ENCODE measurements at places on chromosomes 5 and 9. TPM values are rescaled to one million over a fixed set of nuclear protein-coding genes. Genes with fewer than 3 reads are reported as not detected.

Gene MRRF
- total RNA-seq, result 26.3 TPM

Gene GFI1B
- total RNA-seq, result 1.3 TPM

Gene ACSL6
- 1.5 TPM for total RNA-seq

- no peak for DNase-seq
Measured at GRCh38 chr5:761854-762710, 22.4 kb downstream of the ZDHHC11B start.

DNA sequence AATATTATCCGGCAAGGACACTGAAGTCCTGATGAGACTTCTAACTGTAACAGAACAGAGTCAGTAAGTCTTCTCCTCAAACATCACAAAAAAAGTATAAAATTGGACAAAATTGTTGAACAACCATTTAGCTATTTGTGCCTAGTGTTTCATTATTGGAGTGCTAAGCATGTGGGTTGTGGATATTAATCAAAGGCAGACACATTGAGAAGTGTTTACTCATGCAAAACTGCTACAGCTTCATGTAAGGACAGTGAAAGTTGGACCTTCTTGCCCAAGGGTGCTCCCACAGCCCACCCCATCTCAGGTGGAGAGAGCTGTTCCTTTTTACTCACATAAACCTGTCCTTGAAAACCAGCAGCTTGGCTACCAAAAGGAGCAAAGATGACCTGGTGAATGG lies 355.1 kb upstream of the DAB2 start:
- no peak for DNase-seq

DNA sequence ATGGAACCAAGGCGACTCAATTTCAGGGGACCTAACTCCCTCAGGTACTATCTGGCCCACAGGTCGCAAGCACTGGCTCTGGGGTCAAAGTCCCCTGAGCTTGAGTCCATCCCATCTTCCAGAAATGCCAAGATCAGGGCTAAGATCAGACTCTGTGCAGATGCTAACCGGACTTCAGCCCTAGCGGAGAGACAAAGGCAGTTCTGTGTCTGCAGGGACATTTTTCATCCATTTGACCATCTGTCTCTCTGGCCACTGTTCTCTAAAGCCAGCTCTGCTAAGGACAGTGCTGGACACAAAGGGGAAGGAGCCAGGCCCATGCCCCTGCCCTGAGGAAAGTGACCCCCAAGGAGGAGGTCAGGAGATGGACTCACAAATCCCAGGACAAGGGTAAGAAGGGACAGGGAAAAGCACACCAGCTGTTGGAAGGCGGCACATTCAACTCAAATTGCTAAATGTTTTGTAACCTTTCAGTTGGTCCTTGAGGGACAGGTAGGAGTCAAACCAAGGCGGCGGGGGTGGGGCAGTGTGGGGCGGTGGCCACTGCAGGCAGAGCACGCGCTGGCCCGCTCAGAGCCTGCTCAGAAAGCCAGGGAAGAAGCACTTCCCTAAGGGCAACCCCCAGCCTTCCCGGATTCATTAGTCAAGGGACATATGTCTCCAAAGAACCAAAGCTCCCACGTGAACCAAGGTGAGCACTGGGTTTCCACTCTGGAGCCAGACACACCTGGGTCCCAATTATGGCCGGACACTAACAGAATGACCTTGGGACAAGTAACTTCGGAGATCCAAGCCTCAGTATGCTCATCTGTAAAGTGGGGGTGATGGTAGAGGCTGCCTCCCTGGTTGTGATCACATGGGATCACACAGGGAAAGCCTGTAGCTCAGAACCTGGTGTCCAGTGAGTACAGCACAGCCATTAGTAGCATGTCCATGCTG lies 42.8 kb downstream of the STK10 start:
- DNase-seq, result no peak

DNA sequence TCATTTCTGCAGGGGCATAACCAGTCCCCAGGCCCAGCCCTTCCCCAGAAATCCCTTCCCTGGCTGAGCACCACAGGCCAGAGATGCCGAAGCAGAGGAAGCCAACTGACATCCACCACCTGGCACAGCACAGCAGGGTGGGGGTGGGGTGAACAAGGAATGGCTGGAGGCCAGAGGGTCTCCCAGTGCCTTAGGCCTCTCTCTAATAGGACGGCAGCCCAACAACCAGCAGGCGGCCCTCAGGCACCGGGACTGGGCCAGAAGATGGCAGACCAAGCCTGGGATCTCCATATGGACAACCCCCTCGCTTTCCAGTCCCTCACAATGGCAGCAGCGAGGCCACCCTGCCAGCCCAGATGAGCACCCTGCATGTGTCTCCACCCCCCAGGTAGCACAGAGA lies 13.2 kb downstream of the PDLIM4 start:
- DNase-seq, result no peak

GRCh38 chr9:95058795-95059386 lies 258.6 kb downstream of the FANCC start:
- DNase-seq, result no peak

DNA sequence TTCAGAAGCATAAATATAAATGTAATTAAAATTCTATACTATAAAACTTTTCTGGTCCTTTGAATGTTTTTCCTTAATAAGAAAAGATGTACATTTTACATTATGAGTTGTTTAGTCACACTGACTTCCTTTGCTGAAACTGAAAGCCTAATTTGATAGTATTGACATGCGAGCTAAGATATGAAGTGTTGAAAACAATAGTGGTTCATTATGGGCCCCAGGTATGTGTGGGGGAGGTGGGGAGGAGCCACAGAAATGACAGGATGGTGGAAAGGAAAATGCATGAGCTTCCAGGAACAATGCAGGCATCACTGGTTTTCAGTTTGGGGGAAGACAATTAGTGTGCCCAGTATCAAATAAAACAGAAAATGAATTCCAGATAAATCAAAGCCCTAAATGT lies 35.4 kb upstream of the RLN1 start:
- DNase-seq, result no peak
